D721Med (cell line): ENCODE measurements at places on chromosomes 4 and X.

- DNase-seq, result no peak
Observed at GRCh38 chrX:29535212-29536162, 679.9 kb upstream of the MAGEB2 start.

DNA sequence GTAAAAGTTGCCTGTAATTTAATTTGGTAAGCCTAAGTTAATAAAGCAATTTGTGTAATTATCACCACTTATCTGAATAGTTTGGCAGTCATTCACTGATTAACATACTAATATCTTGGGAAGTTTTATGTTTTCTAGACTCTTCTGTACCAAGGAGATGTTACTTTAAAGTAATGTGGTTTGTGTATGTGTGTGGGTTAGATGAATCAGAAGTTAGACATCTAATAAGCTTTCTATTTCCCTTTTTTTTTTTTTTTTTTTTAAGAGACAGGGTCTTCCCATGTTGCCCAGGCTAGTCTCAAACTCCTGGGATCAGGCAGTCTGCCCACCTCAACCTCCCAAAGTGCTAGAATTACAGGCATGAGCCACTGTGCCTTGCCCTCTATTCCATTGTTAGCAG is 5.3 kb downstream of the SLAIN2 start:
- no peak for DNase-seq

- no peak for DNase-seq
Observed at GRCh38 chr4:65668201-65669089, 1.8 kb downstream of the EPHA5 start.

GRCh38 chr4:136306361-136306760 is 1225.9 kb downstream of the PCDH18 start:
- no peak for DNase-seq

- no peak for DNase-seq
Observed at GRCh38 chr4:86594559-86595425, 677 bp downstream of the PTPN13 start.

GRCh38 chr4:55637272-55637820 is 1.2 kb upstream of the NMU start:
- no peak for DNase-seq
